SJSA1 (cell line): ENCODE measurements at places on chromosomes 1 and 21.
A peak's percentile ranks its signal among the peaks of the same experiment; 100 is the strongest.

DNA sequence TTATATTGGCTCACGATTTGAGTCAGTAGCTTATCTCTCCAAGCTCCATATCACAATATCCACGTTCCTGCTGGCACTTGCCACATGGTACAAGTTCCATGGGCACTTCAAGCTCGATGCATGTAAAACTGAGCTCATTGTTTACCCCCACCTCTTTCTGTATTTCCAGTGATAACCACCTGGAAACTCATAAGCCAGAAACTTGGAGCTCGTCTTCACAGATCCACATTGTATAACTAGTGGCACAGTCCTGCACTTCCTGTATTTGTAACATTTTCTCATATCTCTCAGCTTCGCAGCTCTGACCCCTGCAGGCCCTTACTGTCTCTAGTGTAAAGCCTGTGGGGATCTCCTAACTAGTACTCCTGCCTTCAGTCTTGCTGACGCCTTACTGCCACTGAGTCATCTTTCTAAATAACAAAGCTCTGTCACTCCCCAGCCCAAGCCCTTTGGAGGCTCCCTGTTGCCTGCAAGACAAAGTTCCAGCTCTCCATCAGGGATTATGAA, 6.5 kb upstream of the C2CD4D start:
- peak; percentile 89 for DNase-seq

DNA sequence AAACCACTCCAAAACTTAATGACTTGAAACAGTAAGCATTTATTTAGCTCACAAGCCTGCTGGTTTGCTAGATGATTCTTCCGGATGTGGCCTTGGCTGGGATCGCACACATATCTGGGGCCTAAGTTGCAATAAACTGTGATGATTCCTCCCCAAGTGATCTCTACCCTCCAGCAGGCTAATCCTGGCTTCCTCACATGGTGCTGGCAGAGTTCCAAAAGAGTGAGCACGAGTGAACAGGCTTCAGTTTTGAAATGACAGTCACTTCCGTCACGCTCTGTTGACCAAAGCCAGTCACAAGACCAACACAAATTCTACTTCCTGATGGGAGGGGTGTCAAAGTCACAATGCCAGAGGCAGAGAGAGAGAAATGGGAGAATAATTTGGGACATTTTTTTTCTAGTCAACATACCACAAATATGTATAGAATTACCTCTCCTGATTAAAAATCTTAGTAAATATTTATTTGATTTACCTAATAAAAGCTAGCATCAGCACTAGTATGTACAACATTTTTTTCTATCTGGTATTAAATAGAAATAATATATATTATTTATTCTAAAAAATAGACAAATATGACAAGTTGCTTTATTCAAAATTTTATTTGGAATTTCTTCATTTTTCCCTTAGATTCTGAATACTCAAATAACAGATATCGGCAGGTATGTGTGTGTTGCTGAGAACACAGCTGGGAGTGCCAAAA, 292.7 kb downstream of the TPR start:
- peak; percentile 13 for DNase-seq

DNA sequence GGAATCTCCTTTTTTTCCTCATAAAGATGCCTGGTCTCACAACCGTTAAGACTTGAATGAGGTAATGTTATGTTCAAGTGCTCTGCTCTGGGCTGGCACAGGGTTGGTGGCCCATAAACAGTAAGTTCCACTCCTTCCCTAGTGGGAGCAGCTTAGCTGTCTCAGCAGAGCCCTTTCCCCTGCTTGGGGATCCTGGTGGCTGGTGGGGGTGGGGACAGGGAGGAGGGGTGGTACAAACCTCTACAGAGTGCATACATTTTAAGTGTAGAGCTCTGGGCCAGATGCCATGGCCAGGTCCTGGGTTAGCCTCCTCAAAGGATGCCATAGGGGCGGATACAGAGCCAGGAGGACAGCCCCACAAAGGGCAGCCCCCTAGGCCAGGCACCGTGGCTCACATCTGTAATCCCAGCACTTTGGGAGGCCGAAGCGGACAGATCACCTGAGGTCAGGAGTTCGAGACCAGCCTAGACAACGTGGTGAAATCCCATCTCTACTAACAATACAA, 20.7 kb upstream of the PADI1 start:
- DNase-seq: peak; percentile 41

DNA sequence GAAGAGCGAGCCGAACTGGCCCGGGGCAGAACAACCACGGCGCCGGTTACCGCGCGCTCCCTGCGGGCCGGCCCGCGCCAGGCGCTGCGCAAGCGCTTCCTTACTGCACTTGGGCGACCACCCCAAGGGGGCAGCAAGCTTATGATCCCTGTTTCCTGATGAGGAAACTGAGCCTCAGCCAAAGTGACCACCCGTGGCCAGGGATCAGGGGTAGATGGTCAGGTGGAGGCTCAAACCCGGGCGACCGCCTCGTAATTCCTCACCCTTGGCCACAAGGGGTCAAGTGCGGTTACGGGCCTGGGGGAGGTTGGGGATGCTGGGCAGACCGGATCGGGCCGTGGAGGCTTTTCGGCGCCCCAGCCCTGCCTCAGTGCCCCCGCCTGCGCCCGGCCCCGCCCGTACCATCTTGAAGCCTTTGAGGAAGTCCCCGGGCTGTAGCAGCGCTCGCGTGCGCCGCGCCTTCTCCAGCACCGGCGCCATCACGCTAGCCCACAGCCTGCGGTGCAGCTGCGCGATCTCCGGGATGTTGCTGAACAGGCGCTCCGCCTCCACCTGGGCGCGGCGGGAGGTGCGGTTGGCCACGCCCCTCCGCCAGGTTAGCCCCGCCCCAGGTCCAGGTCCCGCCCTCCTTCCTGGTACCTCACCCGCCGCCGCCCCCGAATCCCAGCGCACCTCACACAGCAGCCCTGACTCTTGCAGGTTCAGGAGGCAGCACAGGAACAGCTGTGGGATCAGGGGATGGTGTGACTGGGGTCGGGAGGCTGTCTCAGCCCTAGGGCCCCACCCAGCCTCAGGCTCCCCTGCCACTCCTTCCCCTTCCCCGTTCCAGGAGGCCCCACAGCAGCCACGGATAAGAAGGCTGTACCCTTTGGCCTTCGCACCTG, 5.4 kb upstream of the TNFRSF25 start:
- DNase-seq: no peak

DNA sequence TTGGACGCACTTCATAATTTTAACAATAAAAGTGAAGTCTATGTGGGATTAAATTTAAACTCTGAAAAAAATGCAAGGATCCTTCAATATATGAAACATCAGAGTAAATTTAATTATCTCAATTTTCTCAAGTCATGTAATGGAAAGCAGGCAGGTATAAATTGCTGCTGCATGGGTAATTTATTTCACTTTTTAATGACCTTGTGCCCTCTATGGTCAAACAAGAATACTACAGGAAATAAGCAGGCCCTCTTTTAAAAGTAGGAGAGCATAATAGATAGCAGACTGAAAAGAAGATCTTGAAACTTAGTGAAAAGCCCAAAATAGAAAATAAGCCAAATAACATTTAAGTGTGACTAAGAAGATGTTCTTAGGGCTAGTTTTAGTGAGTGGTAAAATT, 22.9 kb downstream of the BCAS2 start:
- DNase-seq: no peak

GRCh38 chr21:21163904-21164303, 165.7 kb downstream of the NCAM2 start:
- peak; percentile 33 for DNase-seq
